ENCODE measurements at places on chromosomes 12 and 14. TPM values are rescaled to one million over a fixed set of nuclear protein-coding genes. Genes with fewer than 3 reads are reported as not detected.

GRCh38 chr12:20457582-20457981 lies 89.2 kb downstream of the PDE3A start:
- no peak for DNase-seq

DNA sequence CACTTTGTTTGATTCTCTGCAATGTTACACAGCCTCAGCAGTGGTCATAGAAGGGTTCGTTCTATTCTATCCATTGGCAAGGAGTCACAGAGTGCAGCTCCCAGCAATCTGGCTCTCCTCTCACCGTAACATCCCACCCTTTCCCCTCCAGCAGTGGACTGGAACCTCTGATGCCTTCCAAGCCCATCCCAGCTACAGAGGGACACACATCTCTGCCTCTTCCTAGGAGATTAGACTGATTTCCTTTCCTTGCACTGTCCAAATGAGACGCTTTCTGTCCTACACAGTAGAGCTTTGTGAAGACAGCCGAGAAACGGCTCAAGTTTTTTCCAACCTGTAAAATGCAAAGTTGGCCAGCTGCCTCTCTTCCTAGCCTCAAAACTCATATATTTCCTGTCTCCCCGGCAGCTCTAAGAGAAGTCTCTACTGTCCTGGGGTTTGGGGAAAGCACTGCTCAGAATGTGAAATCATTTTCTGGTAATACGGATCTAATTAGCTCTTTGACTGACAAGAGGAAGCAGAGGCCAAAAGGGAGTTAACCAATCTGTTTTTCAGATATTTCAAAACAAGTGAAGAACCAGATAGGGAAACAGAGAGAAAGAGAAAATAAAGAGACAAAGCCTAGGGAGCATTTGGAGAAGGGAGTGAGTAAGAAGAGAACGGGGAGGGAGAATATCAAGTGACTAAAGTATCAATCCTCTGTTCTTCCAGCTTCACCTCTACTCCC lies 516 bp downstream of the NINJ2 start:
- no peak for DNase-seq

GRCh38 chr14:24255931-24256711 lies 6.9 kb downstream of the TGM1 start:
- no peak for DNase-seq

DNA sequence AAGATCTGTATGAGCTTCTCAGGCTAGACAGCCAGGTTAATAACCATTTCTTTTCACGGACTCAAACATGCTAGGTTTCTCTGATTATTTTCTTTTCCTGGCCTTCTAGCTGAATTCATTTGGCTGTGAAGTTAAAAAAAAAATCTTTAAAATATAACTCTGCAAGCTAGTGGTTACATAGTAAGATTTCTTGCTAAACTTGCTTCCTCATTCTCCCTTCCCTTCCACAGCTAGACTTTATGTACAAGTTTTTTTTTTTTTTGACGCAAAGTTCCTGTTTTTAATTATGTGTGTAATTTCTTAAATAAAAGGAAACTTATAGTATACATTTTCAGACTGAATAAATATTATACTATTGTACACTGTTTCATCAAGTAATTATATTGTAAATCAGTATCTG lies 145.4 kb downstream of the TMTC2 start:
- no peak for DNase-seq

GRCh38 chr12:47808050-47808449 lies 11.7 kb downstream of the HDAC7 start:
- peak; percentile 52 for DNase-seq

GRCh38 chr14:65336191-65336591 lies 76.3 kb upstream of the FUT8 start:
- DNase-seq, result no peak

GRCh38 chr14:101599234-101599885 lies 38.1 kb downstream of the DIO3 start:
- no peak for DNase-seq

DNA sequence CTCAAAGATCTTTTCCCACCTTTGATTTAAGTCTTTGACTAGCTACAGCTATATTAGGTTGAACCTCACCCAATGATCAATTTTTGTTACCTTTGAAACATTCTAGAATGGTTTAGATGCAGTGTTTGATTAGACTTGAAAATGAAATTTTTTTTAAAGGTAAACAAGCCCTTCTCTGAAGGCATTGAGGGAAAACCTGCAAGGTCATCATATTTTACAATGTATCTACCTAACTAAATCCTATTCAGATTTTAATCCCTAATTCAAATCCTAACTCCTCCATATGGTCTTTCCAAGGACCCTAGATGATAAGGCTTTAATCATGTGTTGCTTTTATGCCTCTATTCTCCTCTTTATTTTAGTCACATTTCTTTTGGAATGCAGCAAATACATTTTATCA lies 95.4 kb downstream of the ALG10B start:
- DNase-seq, result no peak

The NRIP2 gene
- 2.3 TPM for polyA plus RNA-seq

DNA sequence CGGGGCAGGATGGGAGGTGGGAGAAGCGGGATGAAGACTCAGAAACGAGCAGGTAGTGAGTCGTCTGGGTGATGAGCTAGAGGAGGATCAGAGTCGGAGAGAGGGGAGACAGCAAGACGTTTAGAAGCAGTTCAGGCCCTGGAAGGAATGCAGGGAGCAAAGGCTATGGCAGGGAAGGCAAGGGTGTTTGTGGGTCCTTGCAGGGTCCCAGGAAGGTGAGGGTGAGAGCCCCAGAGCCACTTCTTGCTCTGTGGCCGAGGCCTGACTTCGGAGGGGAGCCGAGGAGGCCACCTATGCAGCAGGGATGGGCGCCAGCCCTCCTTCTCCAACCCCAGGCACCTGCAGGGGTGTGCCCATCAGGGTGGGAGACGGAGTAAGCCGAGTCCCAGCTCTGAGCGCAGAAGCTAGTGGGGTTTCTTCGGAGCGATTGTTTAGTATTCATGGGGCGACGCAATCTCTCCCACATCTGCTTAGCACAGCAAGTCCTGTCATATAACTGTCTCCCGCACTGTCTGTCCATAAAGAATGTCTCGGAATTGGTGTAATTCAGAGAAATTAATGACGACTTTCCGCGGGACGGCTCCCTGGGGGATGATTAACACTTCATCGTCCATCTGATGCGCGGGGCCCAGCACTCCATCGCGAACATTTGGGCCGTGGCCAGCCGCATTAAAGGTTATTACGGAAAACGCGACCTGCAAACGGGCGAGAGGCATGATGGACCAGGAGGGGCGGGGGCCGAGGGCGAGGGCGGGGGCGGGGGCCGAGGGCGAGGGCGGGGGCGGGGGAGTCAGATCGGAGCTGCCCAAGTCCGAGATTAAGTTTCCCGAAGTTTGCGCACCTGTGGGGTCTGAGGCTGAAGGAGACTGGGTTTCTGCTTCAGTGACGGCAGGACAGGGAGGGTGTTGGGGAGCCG lies 12.2 kb upstream of the CALCOCO1 start:
- no peak for DNase-seq

GRCh38 chr12:123092866-123093265 lies 58.0 kb downstream of the PITPNM2 start:
- no peak for DNase-seq

- no peak for DNase-seq
Measured at GRCh38 chr12:78562368-78563205, 302.0 kb upstream of the SYT1 start.

GRCh38 chr12:131505561-131505960 lies 205.3 kb upstream of the SFSWAP start:
- DNase-seq, result no peak

- no peak for DNase-seq
Measured at GRCh38 chr12:62800707-62801400, 134.1 kb downstream of the PPM1H start.

The RAP1B gene
- 53.8 TPM for polyA plus RNA-seq

The EID3 gene
- polyA plus RNA-seq, result 0.48 TPM

DNA sequence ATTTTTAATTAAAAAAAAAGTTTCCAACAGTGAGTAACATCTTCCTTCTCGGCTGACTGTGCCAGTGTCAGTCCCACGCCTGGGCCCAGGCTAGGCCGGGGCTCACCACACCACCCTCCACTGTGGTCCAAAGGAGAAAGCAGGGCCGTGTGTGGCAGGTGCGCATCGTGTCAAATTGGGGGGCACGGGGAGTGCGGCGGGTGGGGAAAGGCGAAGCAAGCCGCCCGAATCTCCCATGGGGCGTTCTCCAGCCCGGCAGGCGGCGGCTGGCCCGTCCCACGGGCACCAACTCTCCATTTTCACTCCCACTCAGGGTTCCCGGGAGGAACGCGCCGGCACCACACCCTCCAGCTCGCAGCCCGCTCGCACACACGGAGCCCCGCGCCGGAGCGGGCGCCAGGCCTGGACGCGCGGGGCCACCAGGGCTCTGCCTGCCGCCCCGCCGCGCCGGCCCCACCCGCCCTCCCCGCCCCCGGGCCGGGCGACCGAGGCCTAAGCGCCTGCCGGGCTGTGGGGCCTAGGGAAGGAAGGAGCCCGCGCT lies 604 bp downstream of the EEA1 start:
- peak; percentile 51 for DNase-seq

- no peak for DNase-seq
Measured at GRCh38 chr14:61492474-61492873, 171.1 kb downstream of the PRKCH start.

DNA sequence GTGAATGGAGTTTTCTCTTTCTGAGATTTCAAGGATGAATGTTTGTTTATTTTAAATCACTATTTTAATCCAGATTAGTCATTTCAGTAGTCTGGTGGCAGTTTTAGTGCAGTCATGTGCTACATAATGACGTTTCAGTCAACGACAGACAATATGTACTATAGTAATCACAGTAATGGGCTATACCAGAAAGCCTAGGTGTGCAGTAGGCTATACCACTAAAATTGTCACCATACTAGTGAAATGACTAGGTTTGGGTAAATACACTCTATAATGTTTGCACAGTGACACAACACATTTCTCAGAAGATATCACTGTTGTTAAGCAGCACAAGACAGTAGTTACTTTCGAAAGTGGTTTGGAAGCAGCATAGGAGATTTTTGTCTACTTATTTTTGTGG lies 203.1 kb downstream of the ETNK1 start:
- no peak for DNase-seq

DNA sequence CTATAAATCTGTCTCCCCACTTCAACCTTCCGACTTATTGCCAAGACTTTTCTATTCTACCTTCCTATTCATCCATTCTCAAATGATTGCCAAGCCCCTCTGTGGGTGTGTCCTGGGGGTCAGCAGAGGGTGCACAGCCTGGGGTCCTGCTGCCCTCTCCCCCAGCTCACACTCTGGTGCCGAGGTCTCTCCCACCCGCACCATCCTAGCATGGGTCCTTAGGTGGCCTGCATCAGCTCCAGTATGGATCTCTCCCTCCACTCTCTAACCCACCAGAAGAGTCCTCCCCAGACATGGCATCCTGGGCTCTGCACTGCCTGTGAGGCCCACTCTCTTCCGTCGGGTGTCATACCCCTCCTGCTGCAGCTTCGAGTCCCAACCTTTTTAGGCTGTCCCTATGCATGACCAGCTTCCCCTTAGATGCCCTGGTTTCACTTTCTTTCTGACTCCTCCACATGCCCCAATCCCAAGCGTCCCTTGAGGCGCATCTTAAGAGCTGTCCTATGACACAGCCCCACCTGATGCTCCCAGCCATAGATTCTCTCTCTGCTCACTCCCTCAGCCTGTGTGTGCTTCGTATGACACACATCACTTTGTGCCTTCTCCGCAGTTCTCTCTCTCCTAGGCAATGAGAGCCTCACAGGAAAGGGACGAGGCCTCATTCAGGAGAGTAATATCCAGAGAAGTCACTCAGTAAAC lies 43.9 kb downstream of the GIT2 start:
- DNase-seq, result no peak

The SLCO1C1 gene
- polyA plus RNA-seq, result 0.64 TPM

DNA sequence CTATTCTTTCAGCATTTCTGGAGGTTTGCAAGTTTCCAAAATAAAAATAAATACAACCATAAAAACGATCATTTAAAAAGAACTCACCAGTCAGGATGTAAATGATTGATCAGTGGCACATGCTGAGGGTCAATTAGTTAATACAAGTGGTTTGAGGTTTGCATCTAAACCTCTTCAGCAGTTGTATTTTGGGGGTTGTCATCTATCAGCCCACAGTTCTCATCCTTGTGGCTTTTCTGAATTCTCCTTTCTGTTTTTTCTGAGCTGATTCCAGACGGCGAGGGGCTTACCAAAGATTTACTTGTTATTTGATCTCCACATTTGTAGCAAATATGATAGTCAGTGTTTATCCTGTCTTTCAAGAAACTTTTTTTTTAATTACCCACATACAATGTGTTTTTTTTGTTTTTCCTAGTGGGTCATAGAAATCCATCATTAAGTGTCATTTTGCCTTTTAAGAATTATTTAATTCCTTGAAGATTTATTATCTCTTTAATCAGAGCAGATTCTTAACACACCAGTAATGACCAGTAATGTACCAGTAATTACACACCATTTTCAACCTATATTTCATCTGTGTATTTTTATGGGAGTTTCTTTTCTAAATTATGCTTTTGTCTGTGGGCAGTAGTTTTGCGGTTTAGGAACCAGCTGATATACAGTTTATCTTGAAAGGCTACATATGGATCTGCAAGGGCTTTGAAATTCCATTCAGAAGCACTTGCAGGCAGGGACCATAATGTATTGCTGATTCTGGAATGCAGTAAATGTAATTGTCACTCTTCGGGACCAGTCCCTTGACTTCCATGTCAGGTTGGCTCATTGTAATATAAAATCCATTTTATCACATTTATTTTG lies 56.3 kb upstream of the DAAM1 start:
- no peak for DNase-seq

The ASB2 gene
- polyA plus RNA-seq, result 374 TPM

- DNase-seq, result no peak
Measured at GRCh38 chr12:85713373-85713772, 122.8 kb downstream of the RASSF9 start.

The AVPR1A gene
- 0.66 TPM for polyA plus RNA-seq

DNA sequence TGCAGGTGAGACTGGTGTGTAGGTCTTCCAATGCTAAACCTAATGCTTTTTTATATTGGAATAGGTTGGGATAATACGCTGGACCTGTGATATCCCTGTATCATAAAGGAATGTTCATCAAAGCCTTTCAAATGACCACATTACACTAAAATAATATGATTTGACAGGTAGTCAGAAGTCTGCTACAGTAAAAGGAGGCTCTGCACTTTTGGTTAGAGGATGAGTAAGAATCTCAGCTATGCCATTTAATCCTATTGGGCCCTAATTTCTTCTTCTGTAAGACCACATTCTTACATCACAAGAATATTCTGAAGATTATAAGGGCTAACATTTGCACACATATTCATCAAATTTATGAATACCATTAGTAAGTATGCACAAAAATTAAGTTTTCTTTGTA lies 250.5 kb upstream of the FLRT2 start:
- DNase-seq, result no peak

DNA sequence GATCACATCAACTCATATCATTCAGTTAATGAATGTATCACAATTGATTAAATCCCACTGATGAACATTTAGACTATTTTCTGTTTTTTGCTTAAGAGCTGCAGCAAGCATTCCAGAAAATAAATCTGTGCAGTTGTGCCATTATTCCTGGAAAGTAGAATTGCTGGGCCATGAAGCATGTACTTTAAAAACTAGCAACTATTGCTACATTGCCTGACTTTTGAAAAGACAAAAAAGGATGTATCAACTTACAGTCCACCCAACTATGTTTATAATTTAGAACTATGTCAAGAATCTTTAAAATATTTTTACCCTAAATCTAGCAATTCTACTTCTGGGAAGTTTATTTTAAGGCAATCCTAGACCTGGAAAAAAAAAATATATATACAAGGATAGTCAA lies 33.4 kb upstream of the ERGIC2 start:
- no peak for DNase-seq

The CLEC1B gene
- polyA plus RNA-seq, result 0.04 TPM

- DNase-seq, result no peak
Measured at GRCh38 chr14:102764220-102764671, 13.0 kb upstream of the TRAF3 start.

The PTGDR gene
- polyA plus RNA-seq, result 0.33 TPM

The PLBD2 gene
- 20.0 TPM for polyA plus RNA-seq

The CS gene
- polyA plus RNA-seq, result 154 TPM
